ENCODE measurements at places on chromosomes 11 and 22.

GRCh38 chr11:57649826-57650738 is at the start of gene YPEL4:
Gene YPEL4, minus strand, starts transcription at chr11:57649912. Its CDS starts 2,805 bp downstream, at chr11:57647107.
- DNase-seq: no peak

DNA sequence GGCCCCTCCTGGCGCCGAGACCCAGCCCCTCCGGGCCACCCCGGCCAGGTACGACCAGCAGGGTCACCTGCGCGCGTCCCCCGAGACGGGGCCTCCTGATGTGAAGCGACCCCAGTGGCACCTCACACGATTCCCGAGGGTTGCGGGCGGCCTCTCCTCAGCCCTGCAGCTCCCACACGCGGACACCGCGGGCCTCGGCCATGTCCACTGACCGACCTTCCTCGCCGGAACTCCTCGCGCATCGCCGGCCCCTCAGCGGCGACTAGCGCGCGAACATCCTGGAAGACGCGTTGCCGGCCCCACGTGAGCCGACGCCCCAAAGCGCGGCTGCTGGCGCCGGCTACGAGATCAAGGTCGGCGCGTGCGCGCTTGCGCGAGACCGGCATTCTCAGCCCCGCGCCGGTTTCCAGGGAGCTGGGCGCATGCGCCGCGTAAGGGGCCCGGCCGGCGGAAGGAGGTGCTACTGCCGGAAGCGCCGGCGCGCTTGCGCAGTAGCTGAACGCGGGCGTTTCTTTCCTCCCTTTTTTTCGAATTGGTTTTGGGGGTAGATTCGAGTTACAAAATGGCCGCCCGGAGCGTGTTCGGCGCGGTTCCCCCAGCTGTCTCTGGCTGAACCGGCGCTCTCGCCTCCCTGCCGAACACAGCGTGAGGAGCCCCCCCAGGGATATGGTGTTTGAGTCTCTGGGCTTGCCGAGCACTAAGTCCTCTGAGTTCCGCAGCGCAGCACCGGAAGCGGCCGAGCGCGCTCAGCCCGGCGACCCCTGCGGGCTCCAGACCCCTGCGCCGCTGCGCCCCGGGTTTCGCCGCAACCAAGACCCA is at the start of gene NUP50:
TSS of gene NUP50 (plus strand) at position 475 of the 819 bp plus-strand sequence. CDS start 4,253 bp downstream, outside the sequence.
- DNase-seq: peak; percentile 91

GRCh38 chr11:44687388-44687787 is 39.4 kb upstream of the TSPAN18 start:
- no peak for DNase-seq

DNA sequence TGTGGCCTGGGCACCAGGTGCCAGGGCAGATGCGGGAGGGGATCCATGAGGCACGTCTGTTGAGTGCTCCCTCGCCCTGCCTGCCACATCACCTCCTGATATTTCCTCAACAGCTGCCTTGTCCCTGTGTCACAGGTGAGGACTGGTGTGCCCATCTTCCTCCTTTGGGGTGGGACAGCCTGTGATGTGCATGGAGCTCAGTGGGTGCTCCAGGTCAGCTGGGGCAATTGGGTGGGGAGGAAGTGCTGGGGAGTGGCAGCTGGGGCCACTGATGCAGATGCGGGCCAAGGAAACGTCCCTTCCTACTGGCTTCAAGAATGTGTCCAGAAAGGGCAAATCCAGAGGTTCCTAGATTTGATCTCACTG is 83.6 kb downstream of the MORC2 start:
- DNase-seq: no peak

DNA sequence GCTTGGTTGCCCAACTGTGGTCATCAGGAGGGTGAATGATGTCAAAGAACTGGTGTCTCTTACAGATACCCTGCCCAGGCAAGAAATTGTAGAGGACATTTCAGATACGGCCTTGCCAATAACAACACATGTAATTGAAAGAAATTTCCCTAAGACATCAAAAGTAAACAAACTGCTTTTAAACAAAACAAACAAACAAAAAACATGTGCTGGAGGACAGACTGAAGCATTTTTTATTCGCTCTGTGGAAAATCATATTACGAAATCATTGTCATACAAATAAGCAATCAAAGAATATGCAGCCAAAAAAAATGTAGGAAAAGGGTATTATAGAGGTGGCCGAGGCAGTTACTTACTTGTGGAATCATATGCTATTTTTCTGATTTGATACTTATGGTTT is 52.1 kb upstream of the MYEOV start:
- DNase-seq: no peak

DNA sequence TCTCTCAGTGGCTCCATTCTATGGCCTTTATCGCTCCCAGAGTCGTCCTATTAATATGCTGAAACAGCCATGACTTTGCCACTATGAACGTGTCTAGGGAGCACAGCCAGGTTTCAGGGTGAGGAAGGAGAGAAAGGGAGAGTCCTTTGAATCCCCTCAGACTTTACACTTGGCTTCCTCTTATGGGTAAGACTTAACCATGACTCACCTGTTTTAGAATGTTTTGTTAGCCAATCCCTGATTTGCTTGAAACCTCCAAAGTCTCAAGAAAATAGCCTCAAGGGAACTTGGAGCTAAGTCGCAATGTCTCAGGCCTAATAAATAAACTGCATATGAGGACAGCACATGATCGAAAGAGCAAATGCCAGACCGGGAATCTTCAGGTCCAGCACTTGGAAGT is 131.2 kb upstream of the RCN1 start:
- no peak for DNase-seq

DNA sequence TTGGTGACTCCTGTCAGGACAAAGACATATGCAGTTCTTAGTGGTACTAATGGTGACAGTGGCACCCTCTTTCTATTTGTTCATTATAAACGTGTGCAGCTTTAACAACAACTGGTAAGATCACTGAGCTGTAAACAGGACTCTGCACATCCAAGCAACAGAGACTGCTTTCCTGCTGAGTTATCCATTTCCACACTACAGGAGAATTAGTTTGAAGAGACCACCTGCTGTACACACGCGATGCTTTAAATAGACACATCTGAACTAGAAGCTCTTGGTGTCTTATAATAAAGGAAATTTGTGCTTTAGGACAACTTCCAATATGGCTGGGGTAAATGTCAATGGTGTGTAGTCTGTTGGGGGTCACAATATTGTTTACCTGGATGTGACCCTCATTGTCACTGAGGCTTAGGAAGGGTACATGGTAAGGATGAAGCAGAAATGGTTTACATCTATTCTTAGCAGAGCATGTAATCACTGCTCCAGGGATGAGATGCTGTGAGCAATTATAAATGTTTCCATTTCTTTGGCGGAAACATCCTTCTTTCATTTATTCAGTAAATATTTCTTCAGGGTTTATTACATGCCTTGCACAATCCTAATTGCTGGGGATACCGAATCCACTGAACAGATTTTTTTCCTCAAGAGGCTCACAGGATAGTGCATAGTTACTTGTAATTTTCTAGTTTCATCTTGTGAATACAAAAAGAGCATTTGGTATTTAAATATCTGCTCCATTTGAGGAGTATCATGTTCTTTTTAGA is 354.0 kb upstream of the CCDC90B start:
- no peak for DNase-seq

GRCh38 chr11:102429226-102429625 is 23.3 kb downstream of the TMEM123 start:
- no peak for DNase-seq

DNA sequence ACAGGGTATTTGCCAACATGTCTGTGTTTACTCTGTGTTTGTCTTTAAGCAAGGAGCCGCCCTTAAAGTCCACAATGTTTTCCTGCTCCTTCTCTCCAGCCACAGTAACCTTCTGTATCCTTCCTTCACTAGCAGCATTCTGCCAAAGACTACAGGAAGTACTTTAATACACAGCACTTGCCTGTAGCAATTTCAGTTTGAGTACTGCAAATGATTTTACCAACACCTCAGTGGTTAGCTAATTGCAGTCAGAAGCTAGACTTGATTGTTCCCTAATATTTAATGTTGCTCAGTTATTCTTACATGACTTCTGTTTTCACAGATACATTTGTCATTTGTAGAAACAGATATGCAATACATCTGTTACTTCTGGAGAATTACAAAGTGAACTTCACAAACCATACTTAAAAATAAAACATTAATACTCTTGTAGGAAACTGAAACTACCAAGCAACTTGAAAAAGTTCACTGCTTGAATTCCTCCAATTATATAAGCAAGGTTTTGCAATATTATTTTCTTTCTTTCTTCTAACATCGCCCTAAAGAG is 69.1 kb downstream of the FCHSD2 start:
- DNase-seq: no peak

GRCh38 chr11:60263402-60263801 is 17.1 kb upstream of the MS4A4A start:
- DNase-seq: no peak

- DNase-seq: no peak
Observed at GRCh38 chr11:74195828-74196227, 24.7 kb downstream of the PPME1 start.

DNA sequence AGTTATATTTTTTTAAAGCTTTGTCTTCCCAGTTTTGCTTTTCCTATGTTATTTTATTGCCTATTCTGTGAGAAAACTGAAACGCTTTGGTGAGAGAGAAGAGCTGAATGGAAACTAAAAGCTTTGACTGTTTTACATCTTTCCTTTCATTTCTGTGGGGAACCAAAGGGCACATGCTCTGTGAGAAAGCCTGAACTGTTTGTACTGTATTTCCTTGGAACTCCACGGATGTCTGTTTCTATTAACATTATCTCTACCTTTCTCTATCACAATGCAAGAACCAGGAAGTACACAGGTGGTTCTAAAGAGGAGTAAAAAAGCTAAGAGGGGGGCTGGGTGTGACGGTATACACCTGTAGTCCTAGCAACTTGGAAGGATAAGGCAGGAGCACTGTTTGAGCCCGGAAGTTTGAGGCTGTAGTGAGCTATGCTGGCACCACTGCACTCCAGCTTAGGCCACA is 43.8 kb downstream of the CELF1 start:
- no peak for DNase-seq
